ENCODE measurements at places on chromosomes 13 and 19. TPM values are rescaled to one million over a fixed set of nuclear protein-coding genes. Genes with fewer than 3 reads are reported as not detected.

The ZNF865 gene
- 8.1 TPM for total RNA-seq

The NLRP7 gene
- not detected for total RNA-seq

The CFAP97D2 gene
- total RNA-seq, result not detected

The METTL21C gene
- not detected for total RNA-seq

The GRIN3B gene
- total RNA-seq, result not detected

The KLF12 gene
- total RNA-seq, result 15.7 TPM

The PTPRH gene
- total RNA-seq, result 6.3 TPM

The CGB5 gene
- total RNA-seq, result not detected

The ZNF8 gene
- 1.8 TPM for total RNA-seq

All from left lobe of liver (tissue), 2 donors.